T-helper 17 cell (primary cell): ENCODE measurements at places on chromosomes 3 and 15.

GRCh38 chr3:129382366-129382765 is 46.1 kb downstream of the EFCAB12 start:
- DNase-seq: no peak

DNA sequence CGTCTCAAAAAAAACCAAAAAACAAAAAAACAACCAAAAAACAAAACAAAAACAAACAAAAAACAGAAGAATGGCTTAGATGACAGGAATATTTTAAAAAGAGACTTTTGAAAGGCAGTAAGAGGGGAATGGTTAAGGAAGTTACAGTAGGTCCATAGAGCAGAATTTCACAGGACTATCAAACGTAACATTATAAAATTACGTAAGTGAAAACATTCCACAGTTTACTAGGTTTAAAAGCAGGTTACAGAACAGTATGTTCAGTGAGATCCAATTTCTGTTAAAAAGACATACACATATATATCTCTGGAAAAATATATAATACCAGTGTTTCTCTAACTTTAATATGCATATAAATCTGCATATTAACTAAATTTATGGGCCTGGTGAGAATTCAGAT is 50.2 kb upstream of the MUC13 start:
- DNase-seq: no peak

GRCh38 chr3:81989274-81989673 is 227.8 kb upstream of the GBE1 start:
- DNase-seq: no peak

GRCh38 chr15:89329329-89330084 is 5.1 kb downstream of the POLG start:
- no peak for DNase-seq

DNA sequence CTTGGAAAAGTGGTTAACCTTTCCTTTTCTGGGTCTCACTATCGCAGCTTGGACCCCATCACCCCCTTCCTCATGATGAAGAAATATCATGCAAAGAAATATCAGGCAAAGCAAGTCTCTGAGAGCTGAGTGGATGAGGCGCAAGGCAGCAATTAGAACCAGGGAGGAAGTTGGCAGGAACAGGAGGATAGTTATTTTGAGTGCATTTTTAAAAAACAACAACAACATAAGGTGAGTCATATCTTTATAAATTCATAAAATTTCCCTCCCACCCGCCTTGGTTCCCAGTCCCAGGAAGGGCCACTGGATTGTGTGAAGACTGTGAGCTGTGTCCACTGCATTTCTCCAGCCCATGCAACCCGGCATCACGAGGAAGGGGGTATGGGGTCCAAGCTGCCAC is 316.9 kb upstream of the TLE3 start:
- DNase-seq: no peak

GRCh38 chr3:186162221-186162620 is 53.3 kb upstream of the ETV5 start:
- no peak for DNase-seq

DNA sequence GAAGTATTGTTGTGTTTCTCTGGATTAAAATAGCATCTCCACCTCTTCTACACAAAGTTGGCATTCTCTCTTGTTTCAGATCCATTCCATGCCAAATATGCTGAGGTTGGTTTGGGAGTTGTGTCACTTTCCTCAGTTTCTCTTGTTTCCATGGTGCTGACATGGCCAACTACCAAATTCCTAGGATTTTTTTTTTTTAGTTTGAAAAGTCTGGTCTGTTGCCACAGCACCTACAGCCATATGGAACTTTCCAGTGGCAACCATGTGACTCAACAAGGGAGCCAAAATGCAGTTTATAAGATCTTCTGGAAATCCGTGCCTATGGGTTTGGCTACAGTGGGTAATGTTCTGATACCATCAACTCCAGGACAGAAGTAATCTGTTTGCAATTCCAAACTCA is 96.0 kb upstream of the CLSTN2 start:
- DNase-seq: no peak

GRCh38 chr3:122415762-122416654 is at the start of gene WDR5B:
TSS of gene WDR5B (minus strand) at chr3:122416062. CDS start at chr3:122415528, 534 bp downstream.
- DNase-seq: peak; percentile 97

- no peak for DNase-seq
These were observed 15.3 kb upstream of the BHLHE40 start for GRCh38 chr3:4963669-4964570.

DNA sequence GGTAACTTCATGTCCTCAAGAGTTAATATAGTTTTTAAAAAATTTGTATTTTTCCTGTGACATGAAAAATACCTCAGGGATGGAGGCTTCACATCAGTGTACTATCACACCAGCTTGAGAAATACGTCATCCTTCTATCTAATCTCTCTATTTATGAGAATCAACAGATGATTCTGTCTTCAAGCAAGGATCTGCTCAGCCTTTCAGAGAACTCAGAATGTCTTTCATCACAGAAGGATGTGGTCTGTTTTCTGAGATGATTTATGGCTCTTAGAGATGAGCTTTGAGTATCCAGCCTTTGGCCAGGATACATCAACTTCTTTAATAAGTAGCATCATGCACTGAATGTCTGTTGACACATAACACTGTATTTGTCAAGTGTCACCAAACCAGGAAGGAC is 193.9 kb downstream of the DTWD1 start:
- DNase-seq: no peak

DNA sequence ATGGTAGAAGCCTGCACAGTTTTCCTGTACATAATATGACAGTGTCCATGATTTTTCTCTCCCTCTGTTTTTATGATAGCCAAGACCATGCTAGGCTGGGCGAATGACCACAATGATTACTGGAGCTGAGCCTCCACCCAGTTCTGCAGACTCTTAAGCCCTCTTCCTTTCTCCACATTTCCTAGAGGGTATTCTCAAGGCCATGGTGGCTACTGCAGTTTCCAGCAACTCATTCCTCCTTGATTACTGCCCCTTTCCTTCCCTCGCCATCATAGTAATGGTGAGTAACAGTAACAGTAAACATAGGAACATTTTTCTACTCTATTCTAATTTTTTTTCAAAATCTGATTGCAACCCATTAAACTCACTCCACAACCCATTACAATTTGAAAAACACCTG is 20.2 kb downstream of the TNIK start:
- no peak for DNase-seq

DNA sequence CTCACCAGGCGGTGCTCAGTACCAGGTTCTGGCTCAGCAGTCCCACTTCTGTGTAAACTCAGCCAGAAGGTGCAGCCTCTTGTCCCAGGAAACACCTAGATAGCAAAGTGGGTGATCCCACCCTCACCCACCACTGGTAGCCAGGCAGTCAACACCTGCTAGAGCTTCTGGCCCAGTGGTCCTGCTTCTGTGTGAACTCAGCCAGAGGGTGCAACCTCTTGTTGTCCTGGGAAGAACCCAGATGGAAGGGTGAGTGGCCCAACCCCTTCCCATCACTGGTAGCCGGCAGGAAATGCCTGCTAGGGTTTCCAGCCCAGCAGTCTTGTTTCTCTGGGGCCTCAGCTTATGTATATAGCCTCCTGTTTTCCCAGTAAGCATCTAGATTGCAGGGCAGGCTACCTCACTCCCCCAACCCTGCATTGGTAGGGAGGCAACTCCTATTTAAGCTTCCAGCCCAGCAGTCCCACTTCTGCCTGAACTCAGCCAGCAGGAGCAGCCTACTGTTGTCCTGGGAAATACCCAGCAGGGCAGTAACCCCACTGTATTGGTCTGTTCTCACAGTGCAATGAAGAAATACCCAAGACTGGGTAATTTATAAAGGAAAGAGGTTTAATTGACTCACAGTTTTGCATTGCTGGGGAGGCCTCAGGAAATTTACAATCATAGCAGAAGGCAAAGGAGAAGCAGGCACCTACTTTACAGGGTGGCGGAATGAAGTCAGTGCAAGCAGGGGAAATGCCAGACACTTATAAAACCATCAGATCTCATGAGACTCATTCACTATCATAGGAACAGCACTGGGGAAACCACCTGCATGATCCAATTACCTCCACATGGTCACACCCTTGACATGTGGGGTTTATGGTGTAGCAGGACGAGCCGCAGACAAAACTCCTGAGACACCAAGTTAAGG is 110.6 kb downstream of the DTWD1 start:
- no peak for DNase-seq
